PC-3 (cell line): ENCODE measurements at places on chromosomes 4 and X.

DNA sequence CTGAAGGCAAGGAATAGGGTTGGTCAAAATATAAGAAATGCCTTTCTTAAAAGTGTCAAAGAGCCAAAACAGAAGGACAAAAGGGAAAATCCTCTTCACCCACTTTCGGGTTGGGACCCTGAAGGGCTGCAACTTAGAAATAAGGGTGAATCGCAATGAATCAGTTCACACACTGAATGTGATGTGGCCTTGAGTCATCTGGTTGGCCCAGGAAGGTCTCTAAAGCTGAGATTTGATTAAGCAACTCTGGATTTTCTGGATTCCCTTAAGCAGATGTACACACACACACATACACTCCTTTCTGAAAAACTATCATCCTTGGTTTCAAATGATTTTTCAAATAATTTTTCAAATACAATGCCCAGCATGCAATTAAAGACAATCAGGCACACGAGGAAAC lies 13.1 kb downstream of the TAB3 start:
- DNase-seq: peak; percentile 82

DNA sequence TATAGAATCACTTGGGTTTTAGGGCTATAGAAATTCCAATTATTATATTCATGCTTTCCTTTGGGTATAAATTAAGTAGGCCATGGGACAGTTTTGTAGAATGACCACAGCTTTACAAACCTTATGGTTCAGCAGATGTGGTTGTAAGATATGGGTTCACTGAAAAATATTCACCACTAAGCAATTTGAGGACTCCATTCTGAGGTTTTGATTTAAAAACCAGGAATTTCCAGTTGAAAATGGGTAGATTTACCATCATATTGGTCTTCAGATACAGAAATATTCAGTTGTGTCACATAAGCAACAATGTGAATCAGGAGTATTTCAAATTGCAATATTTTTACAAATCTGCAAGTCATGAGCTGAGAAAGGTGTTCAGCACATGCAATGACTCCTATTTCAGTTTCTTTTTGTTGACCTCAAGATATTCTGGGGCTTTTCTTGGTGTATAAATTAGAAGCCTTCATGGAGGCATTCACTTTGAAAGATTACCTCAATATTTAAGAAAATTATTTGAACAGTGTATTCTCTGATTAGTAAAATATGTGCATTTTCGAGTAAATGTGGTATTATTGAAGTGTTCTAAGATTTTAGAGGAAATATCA lies 218.4 kb upstream of the HCCS start:
- no peak for DNase-seq

GRCh38 chrX:112266136-112266535 lies 183.6 kb upstream of the TRPC5 start:
- no peak for DNase-seq

DNA sequence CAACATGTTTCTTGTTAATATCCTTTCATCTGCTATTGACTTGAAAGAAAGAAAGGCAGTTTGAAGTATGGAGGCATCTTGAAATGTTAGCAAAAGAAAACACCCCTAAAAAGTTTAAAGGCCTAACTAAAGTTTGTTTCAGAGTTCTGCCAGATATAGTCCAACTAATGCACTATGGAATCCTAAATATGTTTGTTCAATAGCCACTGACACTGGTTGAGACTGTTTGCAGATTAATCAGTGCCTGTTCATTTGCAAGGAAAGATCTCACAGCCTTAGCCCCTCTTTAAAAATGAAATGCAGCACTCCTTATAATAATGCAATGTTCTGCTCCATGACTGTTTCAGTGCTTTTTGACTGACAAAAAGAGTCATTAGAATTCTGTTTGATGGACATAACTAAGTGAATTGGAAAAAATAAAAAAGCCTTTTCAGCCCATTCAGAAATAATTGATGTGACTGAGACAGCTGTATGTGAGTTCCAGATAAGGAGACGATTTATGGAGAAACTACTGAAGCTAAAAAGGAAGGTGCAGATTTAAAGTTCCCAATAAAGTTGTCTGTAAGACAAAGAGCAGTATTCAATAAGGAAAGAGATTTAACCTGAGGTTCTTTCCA lies 192.0 kb downstream of the PCDH7 start:
- peak; percentile 13 for DNase-seq

GRCh38 chrX:68677998-68678397 lies 30.5 kb downstream of the STARD8 start:
- DNase-seq: no peak

DNA sequence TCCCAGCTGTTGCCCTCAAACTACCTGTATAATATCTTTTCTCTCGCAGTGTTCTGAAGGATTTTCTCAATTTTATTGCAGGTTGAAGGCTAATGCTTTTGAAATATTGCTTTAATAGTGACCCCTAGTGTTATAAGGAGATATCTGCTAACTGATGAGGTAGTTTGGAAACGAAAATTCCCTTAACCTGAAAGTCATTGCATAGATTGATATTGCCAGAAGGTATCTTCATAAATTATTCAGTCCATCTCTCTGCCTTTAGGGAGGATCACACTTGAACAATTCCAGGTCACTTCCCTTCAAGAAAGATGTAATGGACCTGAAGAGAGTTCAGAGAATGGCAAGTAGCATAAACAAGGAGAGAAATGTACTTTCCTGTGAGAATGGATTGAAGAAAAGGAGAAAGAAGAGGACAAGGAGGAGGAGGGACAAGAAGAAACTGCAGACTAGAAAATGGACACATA lies 44.1 kb downstream of the TIGD4 start:
- peak; percentile 61 for DNase-seq

- no peak for DNase-seq
Observed at GRCh38 chr4:80140194-80140593, 57.1 kb upstream of the PRDM8 start.

DNA sequence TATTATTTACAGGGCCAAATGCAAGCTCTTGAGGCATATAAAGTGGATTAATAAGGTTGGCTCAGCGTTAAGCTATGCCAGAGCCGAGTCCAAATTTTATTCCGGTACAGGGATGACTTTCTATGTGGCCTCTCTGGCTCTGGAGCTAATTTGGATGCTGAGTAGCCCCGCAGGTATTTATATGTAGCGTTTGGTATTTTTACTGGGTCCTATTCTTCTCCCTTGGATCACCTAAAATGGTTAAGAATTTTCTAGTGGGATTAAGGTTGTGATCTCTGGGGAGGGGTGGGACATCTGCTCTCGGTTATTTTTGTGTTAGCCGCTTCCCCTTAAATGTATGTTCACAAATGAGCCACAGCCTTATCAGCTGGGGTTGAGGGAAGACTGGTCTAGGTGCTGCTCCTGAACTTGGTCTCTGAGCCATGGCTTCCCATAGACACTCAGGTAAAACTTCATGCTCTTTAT lies 49.4 kb downstream of the FHL1 start:
- DNase-seq: peak; percentile 59

- no peak for DNase-seq
Observed at GRCh38 chr4:95470622-95471021, 78.2 kb downstream of the UNC5C start.

DNA sequence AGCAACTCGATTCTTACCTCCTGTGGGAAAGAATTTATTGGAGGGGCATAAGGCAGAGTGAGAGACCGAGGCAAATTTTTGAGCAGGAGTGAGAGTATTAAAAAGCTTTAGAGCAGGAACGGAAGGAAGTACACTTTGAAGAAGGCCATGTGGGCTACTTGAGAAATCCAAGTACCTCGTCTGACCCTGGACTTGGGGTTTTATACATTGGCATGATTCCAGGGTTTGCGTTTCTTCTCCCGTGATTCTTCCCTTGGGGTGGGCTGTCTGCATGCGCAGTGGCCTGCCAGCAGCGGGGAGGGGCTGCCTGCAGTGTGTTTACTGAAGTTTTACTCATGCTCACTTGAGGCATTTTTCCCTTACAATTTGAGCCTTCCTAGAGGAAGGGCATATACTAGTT lies 3.4 kb downstream of the GALNT7 start:
- no peak for DNase-seq

DNA sequence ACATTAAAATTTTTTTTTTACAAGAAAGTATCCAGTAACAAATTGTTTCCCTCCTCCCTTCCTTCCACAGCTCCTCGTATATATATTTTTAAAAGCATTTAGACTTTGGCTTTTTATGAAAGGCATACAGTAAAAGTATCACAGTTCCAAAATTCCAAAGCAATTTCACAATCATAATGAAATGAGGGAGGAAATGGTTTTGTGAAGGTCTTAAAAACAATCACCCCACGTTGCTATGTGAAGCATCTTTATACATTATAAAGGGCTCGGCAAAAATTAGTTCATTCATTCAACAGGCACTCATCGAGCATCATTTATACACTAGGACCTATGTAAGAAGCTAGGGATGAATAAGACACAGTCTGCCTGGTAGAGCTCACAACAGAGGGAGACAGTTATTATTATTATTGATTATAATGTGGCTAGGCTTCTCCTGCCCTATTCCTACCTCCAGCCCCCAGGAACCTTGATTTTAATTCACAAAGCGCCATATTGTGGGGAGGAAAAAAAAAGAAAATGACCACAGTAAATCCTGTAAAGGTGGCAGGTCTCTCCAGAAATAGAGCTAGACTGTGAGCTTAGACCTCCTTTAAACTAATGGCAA lies 239.9 kb downstream of the MAML3 start:
- DNase-seq: no peak

- DNase-seq: peak; percentile 43
Observed at GRCh38 chr4:185513489-185514181, 21.7 kb downstream of the PDLIM3 start.

GRCh38 chr4:155509555-155509954 lies 132.8 kb upstream of the MAP9 start:
- peak; percentile 25 for DNase-seq

DNA sequence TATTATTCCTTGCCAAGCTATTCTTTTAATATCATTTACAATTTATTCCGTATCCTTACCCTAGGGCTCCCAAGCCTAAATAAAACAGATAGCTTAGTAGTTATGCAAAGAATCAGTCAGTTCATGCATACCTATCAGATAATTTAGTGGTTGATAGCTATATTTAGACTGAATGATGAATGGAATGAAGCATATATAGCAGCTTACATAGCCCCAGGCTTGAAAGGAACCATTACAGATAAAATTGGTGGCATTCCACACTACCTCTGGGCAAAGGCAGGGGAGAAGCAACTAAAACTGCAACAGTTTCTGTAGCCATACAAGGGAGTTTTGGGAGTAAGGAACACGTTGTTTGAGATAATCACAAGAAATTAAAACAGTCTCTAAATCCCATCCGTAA lies 2.7 kb downstream of the ACE2 start:
- DNase-seq: no peak

DNA sequence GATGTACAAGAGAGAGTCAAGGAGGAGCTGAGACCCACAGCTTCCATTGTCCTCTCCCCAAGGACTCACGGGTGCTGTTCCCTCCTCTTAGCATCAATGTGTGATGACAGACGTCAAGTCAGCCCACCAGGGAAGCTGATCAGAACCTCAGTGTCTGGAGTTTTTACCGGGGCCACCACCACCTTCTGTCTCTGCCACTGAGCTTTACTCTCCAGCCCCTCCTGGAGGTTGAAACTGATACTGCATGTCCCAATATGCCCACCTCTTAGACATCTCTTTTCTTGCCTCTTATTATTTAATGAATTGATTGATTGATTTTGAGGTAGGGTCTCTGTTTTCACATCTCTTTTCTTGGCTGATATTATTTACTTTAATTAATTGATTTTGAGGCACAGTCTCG lies 10.3 kb upstream of the AKAP17A start:
- DNase-seq: peak; percentile 71

DNA sequence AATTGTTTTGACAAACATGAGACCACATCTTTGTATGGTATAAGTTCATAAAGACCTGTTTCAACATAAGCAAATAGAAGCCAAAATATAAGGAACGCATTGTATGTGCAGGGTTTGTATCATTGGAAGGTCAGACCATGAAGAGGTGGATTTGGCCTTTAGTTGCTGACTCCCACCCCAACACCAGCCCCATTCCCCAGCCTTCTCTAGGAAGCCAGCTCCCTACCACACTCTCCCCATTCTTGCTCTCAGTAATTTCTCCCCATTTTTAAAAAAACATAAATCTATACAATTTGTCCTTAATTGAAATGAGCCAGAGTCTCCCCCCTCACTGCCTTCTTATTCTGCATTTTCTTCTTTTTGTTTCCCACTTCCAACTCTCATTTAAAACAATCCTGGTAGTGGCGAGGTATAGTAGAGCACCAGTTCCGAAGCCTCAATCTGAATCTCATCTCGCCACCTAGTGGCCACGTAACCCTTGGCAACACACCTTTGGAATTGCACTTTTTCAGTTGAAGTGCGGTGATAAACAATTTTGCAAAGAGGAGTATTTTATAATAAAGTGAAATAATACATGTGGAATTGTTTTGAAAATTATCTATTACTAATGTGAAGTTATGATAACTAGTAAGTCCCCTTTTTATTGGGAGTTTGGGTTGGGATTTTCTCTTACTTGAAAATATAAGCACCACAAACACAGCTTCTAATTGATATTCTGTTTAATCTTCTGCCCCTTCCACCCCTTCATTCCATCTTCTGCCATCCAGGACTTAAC lies 126.6 kb downstream of the ASB9 start:
- peak; percentile 75 for DNase-seq

DNA sequence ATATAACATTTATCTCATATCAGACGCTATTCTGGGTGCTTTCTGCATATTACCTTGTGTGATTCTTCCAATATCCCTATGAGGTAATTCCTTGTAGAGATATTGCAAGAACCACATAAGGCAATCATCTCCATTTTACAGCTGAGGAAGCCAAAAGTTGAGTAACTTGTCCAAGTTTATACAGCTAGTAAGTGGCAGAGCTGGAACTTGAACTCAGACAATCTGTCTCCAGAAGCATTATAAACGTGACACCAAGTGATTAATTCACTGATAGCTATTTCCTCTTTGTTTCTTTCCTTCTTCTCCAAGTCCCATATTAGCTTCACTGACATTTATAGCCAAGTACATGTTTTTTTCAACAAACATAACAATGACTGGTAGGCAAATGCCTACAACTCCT lies 7.3 kb downstream of the EMCN start:
- DNase-seq: no peak

DNA sequence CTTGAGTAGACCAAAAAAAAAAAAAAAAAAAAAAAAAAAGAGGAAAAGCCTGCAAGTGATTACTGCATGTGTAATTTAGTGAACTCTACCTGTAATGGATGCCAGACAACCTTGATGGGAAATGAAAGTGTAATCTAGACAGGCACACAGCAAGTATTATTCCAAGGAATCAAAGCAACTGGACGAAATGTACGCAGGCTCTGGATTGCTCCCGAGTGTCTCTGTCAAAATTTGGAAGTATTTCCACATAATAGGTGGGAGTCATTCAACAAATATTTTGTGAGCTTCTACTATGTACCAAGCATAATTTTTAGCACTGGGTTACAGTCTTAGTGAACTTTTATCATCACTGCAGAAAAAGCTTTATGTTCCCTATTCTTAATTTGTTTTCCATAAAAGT lies 64.2 kb downstream of the LIMCH1 start:
- no peak for DNase-seq

- peak; percentile 39 for DNase-seq
Observed at GRCh38 chrX:70171624-70172023, 5.7 kb upstream of the DGAT2L6 start.

DNA sequence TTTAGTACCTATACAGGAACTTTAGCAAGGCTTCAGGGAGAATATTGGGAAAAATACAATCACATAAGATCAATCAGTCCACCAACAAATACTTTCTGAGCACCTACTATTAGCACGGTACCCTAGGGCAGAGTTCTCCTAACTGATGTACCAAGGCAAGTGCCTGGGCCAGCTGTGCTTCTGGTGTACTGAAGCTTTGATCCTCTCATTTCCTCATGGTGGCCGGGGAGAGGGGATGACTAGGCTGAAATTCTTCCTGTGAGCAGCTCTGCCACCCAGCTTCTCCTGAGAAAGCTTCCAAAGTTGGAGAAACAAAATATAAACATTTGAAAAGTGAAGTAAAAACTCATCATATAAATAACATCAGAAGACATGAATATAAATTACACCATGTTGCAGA lies 49.3 kb upstream of the ATOH1 start:
- DNase-seq: no peak
